ENCODE measurements at places on chromosomes 1 and 21.

DNA sequence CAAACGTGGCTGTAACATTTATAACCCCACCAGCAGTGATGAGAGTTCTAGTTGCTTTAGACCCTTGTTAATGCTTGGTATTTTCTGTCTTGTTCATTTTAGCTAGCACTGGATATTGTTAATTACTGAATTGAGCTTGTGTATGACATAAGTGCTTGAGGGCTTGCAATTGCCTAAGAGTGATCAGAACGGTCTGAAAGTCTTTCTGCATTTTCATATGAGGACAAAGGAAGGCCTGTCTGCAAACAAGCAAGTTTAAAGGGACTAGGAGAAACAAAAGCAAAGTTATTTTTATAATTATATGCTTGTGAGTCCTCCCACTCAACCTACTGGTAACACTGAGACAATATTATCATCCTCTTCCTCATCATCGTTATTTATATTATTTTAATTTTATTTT lies 305.5 kb upstream of the DUSP10 start:
- DNase-seq: no peak

DNA sequence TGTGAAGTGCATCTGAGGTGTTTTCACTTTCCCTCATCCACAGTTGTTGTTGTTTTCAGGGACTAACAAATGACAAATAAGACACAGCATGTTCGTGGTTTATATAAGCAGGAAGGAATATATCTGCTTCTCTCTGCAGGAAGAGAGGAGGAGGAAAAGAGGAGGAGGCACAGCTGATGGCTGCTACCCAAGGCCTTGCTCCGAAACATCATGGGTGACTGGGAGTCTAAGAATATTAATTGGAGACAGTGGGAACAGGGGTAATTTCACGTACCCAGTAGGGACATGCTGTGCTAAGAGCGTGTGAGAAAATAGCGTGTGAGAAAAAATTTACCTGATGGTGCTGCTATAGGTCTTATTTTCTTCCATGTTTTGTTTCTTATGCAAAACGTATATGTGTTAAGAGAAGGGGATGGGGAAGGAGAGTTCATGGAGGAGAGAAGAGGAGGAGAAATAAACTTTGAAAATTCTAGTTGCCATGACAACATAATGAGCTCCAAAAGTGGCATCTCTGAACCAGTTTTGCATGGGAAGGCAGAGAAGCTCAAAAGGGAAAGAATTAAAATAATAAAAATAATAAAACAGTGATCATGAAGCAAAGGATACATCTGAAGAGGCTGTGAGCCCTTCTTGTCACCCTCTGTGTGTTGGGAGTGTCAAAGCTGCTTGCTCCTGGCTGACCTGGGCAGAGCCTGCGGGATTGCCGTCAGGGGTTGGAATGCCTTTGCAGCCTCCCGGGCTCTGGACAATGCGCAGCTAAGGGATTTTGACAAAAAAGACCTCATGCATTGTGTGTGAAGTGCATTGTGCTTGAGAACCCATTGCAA lies 192.0 kb downstream of the CACNA1E start:
- DNase-seq: no peak

DNA sequence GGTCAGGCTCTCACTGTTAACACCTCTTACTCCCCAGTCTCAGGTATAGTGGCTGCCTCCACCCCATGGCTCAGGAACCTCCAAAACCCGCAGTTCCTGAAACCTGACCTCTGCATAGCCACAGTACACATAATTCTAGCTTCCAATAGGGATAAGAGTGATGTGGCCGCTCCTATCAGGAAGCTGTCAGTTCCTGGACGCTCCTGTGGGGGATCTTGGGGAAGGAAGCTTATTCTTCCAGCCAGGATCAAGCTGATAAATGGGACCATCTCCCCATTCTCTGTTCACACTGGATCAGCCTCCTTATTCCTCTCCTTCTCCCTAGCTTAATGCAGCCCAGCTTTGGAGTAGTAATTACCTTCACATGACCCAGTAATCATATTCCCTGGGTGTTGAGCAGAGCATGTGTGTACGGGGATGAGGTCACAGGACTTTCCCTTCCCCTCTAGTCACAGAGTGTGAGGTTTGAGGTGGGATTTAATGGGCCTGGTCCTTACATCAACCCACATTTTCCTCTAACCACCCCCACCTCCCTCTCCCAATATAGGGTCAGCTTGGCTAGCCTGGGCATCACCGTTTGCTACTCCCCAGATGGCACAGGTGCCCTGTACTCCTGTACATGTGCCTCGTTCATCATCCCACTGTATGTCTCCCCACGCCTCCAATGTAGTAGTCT lies 7.0 kb upstream of the POU3F1 start:
- no peak for DNase-seq

- DNase-seq: no peak
Observed at GRCh38 chr1:200496937-200497336, 87.1 kb upstream of the ZNF281 start.

GRCh38 chr1:38243106-38243505 lies 196.5 kb upstream of the POU3F1 start:
- DNase-seq: no peak

DNA sequence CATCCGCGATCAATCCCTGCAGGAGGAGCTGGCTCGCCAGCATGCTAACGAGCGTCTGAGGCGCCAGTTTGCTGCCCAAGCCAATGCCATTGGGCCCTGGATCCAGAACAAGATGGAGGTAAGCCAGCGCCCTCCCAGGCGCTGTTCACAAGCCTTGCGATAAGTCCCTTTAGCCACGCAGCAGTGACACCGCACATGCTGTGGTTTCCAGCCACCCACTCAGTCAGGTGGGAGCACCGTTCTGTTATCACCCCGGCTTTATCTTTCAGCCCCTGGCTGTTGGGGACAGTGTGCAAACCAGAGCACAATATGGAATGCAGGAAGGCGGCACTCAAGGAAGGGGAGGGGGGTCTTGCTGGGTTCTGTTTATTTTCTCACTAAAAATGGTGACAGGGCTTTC lies 41.1 kb upstream of the MTR start:
- DNase-seq: no peak
